ENCODE measurements at places on chromosomes 2 and 18.
A peak's percentile ranks its signal among the peaks of the same experiment; 100 is the strongest.

DNA sequence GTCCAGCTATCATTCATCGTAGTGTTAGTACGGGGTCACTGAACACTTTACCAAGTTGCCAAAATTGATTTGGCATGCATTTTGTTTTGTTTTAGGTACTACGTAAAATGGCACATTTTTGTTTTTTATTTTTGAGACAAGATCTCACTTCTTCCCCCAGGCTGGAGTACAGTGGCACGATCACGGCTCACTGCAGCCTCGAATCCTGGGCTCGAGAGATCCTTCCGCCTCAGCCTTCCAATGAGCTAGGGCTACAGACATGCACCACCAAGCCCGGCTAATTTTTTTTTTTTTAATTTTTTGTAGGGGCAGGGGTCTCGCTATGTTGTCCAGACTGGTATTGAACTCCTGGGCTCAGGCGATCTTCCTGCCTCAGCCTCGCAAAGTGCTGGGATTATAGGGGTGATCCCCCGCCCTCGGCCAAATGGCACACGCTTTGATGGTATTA is 786 bp downstream of the TAF1B start:
- no peak for DNase-seq

DNA sequence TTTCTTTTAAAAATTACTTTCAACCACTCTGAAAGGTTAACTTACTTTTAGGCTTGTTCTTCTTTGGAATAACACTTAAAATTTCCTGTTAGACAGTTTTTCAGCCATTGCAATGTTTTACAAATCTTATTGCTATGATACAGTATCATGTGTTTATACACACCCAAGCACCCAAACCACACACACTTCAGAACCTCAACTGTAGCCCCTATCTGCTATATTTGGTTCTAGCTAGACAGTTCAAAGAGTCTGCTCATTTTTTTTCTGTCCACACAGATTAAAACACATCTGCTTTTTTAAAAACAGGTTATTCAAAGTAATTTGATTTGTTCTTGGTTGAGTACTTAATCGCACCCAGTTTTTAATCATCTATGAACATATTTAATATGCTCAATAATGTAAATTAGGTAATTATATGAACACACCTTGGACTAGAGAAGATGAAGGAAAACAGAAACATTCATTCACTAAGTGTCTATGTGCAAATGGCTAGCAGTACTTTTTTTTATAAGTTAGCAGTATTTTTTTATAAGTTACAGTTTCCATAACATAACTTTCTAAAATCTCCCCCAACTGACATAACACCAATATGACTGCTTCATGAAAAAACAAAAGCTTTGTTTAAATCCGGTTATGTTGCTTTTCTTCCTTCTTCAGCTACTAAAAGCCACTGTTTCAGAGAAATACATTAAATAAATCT is 17.6 kb downstream of the FBXO11 start:
- no peak for DNase-seq

DNA sequence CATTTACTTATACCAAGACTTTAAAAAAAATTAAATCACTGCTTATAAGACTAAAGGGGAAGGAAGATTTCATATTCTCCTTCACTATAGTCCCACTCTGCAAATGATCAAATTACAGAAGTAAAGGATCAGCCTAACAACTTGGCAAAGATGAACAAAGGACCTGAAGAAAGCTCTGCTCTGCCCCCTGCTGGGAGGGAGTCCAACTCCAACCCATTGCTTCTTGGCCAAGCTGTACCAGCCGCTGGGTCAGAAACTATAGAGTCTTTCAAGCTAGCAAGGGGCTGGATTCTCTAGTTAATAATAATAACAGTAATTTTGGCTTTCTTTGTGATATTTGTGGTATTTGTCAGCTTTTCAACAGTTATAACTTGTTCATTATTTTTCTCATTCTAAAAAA is 927.0 kb upstream of the CRIM1 start:
- no peak for DNase-seq

GRCh38 chr2:88852753-88853402 is 161.4 kb downstream of the RPIA start:
- DNase-seq, result no peak

- no peak for DNase-seq
Measured at GRCh38 chr2:188122985-188123384, 168.7 kb upstream of the GULP1 start.

DNA sequence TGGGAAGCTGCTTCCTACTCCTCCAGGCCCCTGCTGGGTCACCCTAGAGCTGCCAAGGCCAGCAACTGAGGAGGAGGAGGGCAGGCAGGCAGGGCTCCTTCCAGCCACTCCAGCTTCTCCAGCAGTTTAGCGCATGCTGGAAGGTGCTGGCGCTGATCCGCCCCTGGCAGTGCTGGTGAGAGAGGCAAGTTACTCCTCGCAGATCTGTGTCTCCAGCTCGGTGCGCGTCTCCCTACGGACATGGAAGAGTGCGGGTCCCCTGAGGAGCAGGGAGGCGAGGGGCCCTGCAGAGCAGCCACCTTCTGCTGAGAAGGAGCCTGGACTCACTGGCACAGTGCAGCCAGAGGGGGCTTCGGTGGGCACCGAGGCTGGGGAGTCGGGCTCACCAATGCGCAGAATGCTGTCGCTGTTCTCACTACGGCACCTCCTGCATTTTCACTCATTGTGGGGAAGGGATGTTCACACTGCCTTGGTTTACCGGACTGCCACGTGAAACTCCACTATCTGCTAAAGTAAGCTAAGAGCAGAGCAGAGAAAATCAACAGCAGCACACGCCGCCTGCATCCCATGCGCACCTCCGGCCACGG is 206.0 kb downstream of the HDAC4 start:
- no peak for DNase-seq

DNA sequence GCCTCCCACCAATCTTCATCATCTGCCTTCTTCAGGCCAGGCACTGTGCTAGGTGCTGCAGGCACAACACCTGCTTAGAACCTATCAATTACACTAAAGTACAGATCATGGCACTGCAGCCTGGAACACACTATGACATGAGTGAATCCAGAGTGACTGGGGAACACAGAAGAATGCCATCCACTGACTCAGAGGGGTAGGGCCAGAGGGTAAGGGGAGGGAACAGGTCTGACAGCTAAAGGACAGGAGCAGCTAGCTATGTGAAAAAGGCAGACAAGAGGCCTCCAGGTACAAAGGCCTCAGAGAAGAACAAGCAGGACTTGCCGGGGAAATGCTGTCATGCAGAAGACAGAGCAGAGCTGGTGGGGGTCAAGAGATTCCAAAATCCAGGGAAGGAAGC is 53.3 kb upstream of the ACAA2 start:
- no peak for DNase-seq

- no peak for DNase-seq
Measured at GRCh38 chr2:171807119-171807518, 86.9 kb downstream of the SLC25A12 start.

DNA sequence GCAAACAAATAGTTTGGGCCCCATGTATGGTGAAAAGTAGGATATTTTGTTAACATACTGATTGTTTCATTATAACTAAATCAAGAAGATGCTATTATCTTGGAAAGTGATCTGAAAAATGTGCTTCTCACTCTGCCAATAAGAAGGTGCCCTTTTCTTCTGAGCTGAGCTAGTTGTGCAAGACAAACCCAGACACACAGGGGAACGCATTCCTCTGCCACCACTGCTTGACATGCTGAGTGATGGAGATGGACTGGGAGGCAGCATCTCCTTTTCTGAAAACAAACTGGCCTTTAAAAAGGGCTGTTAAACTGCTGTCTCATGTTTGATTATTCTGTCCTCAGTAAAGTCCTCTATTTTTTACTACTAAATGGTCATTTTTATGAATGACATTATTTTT is 1989.9 kb upstream of the CELF4 start:
- no peak for DNase-seq

- no peak for DNase-seq
Measured at GRCh38 chr2:27205206-27205605, 6.6 kb upstream of the ATRAID start.

- DNase-seq, result no peak
Measured at GRCh38 chr2:34844629-34845028, 1245.5 kb upstream of the FAM98A start.

DNA sequence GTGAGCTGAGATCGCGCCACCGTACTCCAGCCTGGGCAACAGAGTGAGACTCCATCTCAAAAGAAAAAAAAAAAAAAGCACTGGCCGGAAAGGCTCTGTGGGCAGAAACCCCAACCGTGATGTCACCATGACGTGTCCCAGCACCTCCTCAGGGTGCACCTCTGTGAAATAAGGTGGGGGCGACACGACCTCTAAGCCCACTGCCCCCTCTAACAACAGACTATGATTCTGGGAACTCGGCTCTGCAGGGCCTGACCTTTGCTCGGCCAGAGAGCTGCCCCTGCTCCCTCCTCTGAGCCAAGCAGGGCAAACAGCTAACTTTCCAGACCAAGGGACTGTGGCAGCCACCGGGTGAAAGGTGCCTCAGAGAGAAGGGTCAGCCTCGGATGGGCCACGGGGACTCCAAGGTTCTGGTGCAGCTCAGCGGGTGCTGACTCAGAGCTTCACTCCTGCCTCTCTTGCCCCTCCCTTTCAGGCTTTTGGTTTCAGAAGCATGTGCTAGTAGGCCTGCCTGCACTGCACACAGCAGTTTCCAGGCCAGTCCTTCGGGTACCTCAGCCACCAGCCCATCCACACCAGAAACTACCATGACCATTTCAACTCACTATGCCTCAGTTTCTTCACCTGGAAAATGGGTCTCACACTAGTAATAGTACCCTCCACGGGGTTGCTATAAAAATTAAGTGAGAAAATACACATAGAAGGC is 8.0 kb downstream of the TMBIM1 start:
- peak; percentile 51 for DNase-seq

DNA sequence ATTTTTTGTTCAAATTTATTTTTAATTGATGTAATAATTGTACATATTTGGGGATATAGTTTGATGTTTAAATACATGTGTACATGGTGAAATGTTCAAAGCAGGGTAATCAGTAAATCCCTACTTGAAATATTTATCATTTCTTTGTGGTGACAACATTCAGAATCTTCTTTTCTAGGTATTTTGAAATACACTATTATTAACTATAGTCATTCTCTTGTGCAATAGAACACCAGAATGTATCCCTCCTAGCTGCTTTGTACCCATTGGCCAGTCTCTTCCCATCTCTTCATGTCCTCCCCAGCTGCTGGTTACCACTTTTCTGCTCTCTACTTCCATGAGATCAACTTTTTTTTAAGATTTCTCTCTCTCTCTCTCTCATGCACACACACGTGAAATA is 126.5 kb downstream of the ZNF407 start:
- DNase-seq, result no peak

GRCh38 chr2:177538323-177538722 is 145.8 kb downstream of the AGPS start:
- no peak for DNase-seq

DNA sequence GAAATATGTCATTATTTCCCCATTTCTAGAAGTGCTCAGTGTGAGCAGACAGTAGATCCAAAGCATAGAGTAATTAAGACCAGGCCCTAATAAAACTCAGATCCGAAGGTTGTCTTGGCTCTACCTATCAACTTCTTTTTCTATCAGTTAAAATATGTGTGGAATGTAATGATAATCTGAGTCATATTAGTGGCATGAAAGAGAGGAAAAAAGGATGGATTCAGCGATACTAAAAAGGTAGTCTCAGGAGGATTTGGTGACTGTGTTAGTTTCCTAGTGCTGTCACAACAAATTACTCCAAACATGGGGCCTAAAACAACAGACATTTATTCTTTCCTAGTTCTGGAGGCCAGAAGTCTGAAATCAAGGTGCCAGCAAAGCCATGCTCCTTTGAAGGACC is 103.7 kb upstream of the NABP1 start:
- DNase-seq, result no peak

Measured in T-helper 9 cell (primary cell).